SJSA1 (cell line): ENCODE measurements at places on chromosomes 5 and 9. TPM values are rescaled to one million over a fixed set of nuclear protein-coding genes. Genes with fewer than 3 reads are reported as not detected.

Gene NR5A1
- total RNA-seq = not detected in 2 replicates

Gene NMUR2
- not detected in 2 replicates for total RNA-seq

Gene PIGO
- total RNA-seq = 7.1 and 10.6 TPM in 2 replicates

Gene CCDC192
- total RNA-seq = not detected in 2 replicates

Gene PDLIM4
- total RNA-seq = 52.2 and 94.1 TPM in 2 replicates
